ENCODE measurements at places on chromosomes 6 and 20. TPM values are rescaled to one million over a fixed set of nuclear protein-coding genes. Genes with fewer than 3 reads are reported as not detected.

DNA sequence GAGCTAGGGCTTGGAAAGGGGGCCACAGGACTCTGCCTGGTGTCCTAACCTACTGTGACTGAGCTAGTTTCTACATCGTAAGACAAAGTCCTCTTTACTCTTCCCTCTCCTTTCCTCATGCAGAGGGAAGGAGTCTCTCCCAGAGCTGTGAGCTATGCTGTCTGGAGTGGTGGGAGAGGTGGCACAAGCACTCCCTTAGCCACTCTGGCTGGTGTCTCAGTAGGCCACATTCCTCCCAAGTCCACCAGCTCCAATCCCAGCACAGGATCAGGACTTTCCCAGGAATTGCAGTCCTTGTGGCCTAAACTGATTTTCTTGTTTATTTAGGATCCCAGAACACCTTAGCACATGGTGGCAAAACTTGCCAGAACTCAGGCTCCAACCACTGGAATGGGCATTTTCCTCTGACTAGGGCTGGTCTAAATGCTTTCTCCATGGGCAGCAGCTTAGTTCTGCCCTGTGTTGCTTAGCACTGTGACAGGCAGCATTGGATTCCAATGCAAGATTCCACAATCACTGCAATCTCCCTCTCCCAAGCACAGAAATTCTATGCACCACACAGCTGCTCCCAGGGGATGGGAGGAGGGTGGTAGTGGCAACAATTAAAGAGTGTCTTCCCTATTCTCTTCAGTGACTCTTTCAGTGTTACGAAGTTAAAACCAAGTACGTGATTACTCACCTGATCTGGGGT is 733.3 kb downstream of the HACE1 start:
- DNase-seq = no peak

DNA sequence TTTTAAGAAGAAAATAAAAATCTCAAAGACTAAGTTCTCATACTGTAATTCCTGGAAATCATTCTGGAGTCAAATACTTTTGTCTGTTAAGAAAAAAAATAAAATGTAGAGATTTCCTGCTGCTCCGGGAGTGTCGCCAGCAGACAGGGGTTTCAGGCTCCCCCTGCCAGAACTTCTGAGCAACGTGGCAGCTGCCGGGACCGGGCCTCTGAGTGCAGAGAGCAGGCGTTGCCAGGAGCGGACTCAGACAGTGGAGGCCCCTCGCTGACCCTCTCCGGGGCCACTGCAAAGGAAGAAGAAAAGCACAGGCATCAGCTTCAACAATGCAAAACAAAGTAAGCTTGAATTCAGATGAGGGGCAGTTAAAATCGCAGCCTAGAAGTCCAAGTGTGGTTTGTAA is 95.5 kb downstream of the THBS2 start:
- no peak for DNase-seq

DNA sequence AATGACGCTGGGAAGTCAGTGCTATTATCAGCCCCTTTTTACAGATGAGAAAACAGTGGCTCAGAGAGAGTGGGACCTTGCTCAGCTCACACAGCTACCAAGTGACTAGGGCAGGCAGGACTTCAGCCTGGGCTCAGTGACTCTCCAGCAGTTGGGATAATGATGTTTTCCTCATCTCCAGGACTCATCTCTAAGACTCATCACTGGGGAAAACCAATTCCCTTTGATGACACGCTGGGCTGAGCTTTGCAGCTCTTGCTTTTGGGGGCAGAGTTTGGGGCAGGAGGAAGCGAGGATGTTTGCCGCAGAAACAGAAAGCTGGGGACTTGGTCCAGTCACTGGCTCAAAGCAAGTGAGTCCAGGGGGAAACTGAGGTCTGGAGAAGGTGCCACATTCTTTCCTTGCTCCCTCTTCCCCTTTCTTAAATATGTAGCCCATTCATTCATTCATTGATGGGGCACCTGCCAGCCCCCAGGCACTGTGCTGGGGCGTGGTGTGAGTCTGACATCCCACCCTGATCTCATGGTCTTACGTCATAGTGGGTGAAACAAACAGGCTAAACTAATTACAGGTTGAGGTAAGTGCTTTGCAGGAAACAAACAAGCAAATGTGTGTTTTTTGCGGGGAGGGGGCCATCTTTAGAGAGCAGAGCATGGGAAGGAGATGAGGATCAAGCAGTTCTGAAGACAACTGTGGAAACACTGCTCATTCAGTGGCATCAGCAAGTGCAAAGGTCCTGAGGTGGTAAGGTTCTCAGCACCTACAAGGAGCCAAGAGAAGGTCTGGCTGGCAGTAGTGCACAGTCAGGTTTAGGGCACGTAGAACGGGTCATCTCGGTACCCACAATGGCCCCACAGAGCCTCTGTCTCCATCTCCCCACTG is 74.4 kb upstream of the PMEPA1 start:
- no peak for DNase-seq

- no peak for DNase-seq
Observed at GRCh38 chr6:121339639-121340226, 5.5 kb upstream of the TBC1D32 start.

- DNase-seq = no peak
Observed at GRCh38 chr20:709423-709822, 33.8 kb upstream of the SCRT2 start.

DNA sequence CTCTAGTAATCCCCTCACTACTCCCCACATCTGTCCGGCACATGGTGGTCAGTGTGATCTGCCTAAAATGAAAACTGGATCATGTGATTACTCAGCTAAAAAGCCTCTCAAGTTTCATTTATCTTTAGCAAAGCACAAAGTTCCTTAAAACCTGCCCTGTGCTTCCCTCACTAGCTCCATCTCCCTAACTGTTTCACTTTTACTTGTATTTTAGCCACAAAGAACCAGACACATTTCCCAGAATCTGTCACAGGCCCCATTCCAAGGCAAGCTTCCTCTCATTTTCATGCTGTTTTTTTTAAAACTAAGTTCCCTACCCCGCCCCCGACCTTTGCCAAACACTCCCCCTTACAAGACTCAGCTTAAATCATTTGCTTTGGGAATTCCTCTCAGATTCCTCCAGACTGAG is 8.9 kb upstream of the IGF2R start:
- DNase-seq = no peak

GRCh38 chr20:4195499-4195898 is 180.1 kb upstream of the RNF24 start:
- DNase-seq = no peak

GRCh38 chr6:34661357-34661756 is 35.2 kb downstream of the ILRUN start:
- DNase-seq = no peak

GRCh38 chr6:22737331-22737730 is 168.0 kb downstream of the HDGFL1 start:
- DNase-seq = no peak

The TULP1 gene
- total RNA-seq = not detected

The REM1 gene
- not detected for total RNA-seq

The CRIP3 gene
- 1.7 TPM for total RNA-seq

The ULBP3 gene
- 4.3 TPM for total RNA-seq

The OR2J3 gene
- not detected for total RNA-seq

The LBP gene
- not detected for total RNA-seq

The BPIFA2 gene
- total RNA-seq = not detected

Data from OCI-LY7 (cell line).